ENCODE measurements at places on chromosomes 6 and 20.

GRCh38 chr6:29941016-29941415, 1.3 kb upstream of the HLA-A start:
- no peak for DNase-seq

GRCh38 chr20:61733891-61734732, 331.6 kb downstream of the TAF4 start:
- no peak for DNase-seq

DNA sequence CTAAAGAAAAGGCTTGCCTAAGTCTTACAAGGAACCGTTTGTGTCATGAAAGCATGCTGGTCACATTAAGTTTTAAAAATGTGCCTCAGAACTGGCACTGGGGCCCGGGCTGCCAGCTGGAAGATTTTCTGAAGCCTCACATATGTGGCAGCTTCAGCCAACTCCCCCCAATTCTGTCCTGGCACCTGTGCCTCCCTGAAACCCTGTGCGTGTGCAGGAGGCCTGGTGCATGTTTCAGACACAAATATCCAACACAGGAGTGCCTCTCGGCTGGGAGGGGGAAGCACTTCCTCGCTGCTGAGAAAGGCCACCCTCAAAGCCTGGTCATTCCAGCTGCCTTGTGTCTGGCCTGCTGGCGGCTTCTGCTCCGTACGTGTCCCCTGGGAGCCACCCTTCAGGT, 188.5 kb upstream of the SNX9 start:
- no peak for DNase-seq

DNA sequence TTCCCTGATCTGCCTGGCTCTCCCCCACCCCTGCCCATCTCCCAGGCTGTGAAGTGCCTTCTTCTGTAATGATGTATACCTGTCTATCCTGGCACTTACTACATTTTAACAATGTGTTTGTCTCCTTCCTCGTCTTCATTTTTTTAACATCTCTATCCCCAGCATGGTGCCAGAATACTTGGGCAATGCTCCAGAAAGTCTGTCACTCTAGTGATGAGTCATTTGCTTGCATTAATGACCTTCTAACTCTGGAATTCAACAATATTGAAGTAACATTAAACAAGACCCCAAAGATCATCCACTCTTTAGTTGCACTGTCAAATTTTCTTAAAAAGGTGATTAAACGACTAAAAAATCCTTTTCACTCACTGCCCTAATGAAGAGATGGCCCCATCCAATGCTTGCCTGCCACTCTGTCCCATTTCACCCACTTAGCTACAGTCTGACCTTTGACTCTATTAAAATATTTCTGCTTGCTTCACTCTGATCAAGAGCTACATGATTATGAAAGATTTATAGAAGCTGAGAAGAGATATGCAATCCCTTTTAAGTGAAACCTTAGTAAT, 7.7 kb upstream of the KLHL31 start:
- no peak for DNase-seq

- DNase-seq: peak; percentile 25
Observed at GRCh38 chr6:31094389-31094881, 17.9 kb downstream of the C6orf15 start.

- no peak for DNase-seq
Observed at GRCh38 chr20:6855104-6855503, 87.6 kb downstream of the BMP2 start.

DNA sequence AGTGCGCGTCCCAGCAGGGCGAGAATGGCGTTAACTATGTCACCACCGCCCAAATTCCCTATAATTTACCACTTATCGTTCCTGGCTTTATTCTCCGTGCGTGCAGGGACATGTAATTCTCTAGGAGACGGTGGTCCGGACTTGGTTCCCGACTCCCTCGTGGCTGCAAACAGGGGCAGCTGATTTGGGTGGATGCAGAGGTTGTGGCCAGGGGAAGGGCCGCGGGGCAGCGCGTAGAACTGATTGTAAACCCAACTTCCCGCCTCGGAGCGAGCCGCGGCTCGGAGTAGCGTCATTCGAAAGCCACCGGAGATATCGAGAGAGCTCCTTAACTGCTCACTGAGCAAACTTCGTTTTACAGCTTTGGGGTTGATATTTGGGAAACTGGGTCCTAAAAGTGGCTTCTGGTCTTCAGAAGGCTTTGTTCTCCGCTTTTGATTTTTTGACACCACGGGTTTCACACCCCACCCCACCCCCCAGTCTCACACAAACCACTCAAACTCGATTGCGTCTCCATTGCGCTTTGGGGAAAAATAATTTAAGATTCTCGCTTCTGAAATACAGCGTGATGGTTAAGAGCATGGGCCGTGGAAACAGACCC, 17.5 kb upstream of the ZSCAN9 start:
- no peak for DNase-seq

- DNase-seq: no peak
Observed at GRCh38 chr6:144127097-144127496, 23.2 kb upstream of the STX11 start.

- no peak for DNase-seq
Observed at GRCh38 chr6:158383057-158383456, 70.8 kb downstream of the TULP4 start.

DNA sequence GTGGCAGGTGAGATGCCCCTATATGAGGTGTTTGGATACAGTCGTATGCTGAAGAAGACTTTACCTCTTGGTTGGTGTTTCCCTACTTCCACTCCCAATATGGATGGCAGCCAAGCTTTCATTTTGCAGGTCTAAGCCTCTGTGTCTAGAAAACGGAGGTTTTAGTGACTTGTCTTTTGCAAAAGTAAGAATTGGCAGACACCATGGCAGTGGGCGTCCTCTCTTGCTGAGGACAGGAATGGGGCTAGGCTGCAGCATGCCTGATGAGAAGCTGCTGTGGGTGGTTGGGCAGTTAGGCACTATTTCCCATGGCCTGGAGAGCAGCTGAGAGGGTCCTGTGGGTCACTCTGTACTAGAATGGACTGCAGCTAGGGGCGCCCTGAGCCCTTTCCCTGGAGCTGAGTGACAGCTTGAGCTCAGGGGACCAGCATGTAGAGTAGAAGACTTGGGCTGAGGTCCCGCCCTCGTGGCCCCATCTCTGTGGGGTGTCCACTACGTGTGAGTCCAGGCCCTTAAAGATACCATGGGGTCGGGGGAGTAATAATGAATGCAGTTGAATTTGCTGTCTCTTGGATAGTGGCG, 127.4 kb downstream of the CDH26 start:
- DNase-seq: no peak

DNA sequence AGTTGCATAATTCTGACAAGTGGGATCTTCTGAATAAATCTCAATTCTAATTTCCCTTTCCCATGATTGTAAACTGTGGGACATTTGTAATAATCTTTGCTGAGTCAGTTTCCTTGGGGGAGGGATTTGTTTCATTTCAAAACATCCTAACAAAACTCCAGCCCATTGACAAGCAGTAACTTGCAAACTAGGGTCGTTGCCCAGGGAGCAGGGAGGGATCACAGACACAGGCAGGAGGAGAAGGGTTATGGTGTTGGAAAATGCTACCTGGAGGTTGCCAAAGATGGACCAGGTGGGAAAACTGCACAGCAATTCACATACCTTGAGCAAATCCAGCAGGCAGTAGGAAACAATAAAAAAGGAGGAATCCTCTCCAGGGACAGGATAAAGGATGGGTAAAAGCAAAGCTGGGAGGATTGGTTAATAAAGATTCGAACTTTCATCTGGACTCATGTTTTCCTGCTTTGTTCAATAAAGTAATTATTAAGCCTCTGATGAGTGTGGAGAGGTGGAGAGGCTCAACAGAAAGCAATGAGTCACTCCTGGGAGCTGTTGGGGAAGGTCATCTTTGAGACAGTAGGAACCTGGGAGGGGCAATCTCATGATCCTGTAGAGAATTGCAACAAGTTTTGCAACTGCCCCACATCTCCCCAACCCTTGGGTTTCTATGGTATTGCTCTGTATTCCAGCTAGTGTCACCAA, 87.3 kb upstream of the AKIRIN2 start:
- no peak for DNase-seq

DNA sequence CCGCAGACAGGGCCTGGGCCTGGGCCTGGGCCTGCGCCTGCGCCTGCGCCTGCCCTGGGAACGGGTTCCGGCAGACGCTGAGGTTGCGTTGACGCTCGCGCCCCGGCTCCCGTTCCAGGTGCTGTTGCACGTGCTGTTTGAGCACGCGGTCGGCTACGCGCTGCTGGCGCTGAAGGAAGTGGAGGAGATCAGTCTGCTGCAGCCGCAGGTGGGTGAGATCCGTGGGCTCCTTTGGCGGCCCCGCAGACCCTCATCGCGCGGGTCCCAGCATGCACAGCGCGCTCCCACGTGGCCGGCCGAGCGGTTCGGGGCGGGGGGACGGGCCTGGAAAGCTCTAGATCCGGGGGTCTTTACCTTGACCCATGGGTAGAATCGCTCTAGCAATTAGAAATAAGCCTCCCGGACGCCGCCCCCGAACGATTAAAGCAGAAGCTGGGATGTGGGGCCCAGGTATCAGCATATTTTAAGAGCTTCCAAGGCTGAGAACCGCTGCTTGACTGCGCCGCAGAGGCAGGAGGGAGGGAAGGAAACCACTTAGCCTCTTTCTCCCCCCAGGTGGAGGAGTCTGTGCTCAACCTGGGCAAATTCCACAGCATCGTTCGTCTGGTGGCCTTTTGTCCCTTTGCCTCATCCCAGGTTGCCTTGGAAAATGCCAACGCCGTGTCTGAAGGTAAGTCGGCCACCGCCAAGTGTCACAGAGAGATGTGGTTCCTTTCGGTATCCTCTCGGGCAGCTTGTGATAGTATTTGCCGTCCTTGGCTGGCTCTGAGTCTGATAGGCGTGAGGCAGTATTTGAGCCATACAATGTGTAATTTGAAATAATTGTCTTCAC, 508 bp downstream of the NOP56 start:
- DNase-seq: no peak

GRCh38 chr20:6347916-6348315, 225.1 kb upstream of the FERMT1 start:
- no peak for DNase-seq

All from activated naive CD4-positive, alpha-beta T cell (primary cell).